ENCODE measurements at places on chromosomes 1 and 21. TPM values are rescaled to one million over a fixed set of nuclear protein-coding genes. Genes with fewer than 3 reads are reported as not detected.

The FLG2 gene
- total RNA-seq = not detected

The OR2T1 gene
- total RNA-seq = not detected

DNA sequence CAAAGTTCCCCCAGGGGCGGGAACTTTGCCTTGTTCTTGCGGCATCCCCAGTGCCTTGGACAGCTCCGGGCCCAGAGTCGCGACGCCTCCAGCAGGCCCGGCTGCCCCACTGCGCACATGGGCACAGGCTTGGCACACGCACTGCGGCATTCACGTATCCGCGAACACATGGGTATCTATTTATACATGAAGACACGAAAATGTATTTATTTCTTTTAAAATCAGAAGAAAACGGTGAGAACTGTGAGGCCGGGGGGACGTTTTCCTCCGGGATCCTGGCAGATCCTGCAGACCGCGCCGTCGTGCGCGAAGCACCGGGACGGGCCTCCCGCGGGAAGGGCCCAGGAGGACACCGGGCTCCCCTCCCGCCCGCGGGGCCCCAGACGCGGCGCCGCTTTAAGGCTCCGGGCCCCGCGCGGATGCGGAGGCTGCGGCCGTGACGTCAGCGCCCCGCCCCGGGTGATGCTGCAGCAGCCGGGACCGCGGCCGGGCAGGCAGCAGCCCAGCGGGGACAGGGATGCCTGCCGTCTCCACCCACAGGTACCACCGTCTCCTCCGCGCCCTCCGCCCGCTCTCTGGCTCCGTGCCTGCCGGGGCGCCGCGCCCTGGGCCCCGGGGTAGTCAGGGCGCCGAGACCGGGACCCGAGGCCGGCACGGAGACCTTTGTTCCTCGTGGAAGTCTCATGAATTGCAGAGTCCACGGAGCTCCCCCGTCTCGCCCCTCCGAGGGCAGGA lies at the start of gene SLC45A1:
Gene SLC45A1 (plus strand): TSS at position 468 of the 735 bp plus-strand sequence. CDS start 6,216 bp downstream, outside the sequence.
- H3K27ac ChIP-seq = no peak within 1 kb of the TSS
- H3K27me3 ChIP-seq = peaks cover 19% of the 10 kb centered on the region
- peak; percentile 80 for DNase-seq

The VWA1 gene
- 44.5 TPM for total RNA-seq

GRCh38 chr1:37636435-37636834 lies 1.7 kb upstream of the RSPO1 start:
- H3K27me3 ChIP-seq = peaks cover 53% of the 10 kb centered on the region
- no peak overlapping the region for H3K4me3 ChIP-seq
- H3K27ac ChIP-seq = no peak overlapping the region
- DNase-seq = no peak
- no peaks in the 10 kb centered on the region for H3K36me3 ChIP-seq
- peaks cover 12% of the 10 kb centered on the region for H3K4me1 ChIP-seq

GRCh38 chr1:207754974-207755700 lies 3.3 kb downstream of the CD46 start:
- no peak overlapping the region for H3K27ac ChIP-seq
- DNase-seq = no peak
- no peaks in the 10 kb centered on the region for H3K27me3 ChIP-seq
- peak overlapping the region; percentile 56 for H3K4me3 ChIP-seq
- peaks cover 32% of the 10 kb centered on the region for H3K4me1 ChIP-seq

- no peak for DNase-seq
- H3K4me1 ChIP-seq = peaks cover 7% of the 10 kb centered on the region
- H3K27me3 ChIP-seq = peaks cover 3% of the 10 kb centered on the region
- H3K27ac ChIP-seq = no peak overlapping the region
- no peaks in the 10 kb centered on the region for H3K36me3 ChIP-seq
- no peak overlapping the region for H3K4me3 ChIP-seq
Measured at GRCh38 chr1:76330991-76331603, 256.6 kb downstream of the ST6GALNAC3 start.

Measured in type B pancreatic cell (in vitro differentiated cells).